ENCODE measurements at places on chromosomes 2 and 18.

DNA sequence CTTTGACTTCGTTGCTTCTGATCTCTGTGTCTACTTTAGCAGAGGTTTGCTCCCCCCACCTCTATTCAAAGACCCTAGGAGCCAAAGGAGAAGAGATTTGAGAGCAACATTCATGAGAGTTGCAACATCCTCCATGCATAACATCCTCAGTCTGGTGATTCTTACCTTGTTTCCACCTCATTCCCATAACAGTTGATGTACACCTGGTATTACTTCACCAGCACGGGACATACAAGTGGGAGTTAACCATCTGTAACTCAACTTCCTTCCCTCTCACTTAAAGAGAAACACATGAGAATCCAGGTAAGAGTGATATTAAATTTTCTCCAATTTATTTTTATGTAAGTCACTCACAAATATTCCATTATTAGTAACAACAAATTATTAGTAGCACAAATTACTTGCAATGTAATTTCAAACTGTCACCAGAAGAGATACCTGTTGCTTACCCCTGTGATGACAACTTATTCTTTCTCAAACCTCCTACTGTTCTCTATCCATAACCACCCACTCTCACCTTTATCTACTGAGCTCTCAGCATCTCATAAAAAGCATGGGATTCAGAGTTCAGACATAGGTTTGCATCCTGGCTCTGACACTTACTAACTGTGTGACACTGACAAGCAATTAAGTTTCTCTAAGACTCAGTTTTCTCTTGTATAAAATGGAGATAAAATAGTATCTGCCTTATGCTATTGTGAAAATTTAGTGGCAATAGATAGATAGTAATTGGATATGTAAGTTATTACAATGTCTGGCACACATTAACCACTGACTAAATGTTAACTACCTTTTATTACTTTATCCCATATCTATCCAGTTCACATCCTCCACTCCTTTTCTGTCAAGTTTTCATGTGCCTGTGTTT is 184.6 kb upstream of the SRD5A2 start:
- peaks cover 6% of the 10 kb centered on the region for H3K27me3 ChIP-seq
- H3K36me3 ChIP-seq: no peaks in the 10 kb centered on the region
- no peaks in the 10 kb centered on the region for H3K4me1 ChIP-seq
- no peak overlapping the region for H3K4me3 ChIP-seq
- no peak for DNase-seq

DNA sequence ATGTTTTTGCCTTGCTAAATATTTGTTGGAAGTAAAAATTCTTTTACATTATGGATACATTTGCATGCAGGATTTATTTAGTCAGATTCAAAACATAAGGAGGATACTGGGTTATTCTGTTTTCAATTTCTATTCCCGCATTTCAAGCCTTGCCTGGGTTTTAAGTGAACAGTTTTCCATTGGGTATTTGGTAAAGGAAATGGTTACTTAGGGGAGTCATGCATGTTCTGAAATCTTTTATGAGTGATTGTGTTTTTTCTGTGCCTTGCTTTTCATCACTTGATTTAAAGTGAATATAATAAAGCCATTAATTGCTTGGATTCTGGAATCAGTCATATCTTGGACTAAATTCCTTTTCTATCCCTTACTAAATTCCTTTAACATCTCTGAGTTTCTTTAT is 12.0 kb upstream of the SP9 start:
- peaks cover 18% of the 10 kb centered on the region for H3K4me1 ChIP-seq
- DNase-seq: no peak
- no peaks in the 10 kb centered on the region for H3K36me3 ChIP-seq
- no peak overlapping the region for H3K27ac ChIP-seq
- no peak overlapping the region for H3K4me3 ChIP-seq
- H3K27me3 ChIP-seq: peaks cover 25% of the 10 kb centered on the region

GRCh38 chr2:86275384-86275799 is 62.0 kb downstream of the REEP1 start:
- H3K4me1 ChIP-seq: no peaks in the 10 kb centered on the region
- H3K27ac ChIP-seq: no peak overlapping the region
- no peaks in the 10 kb centered on the region for H3K27me3 ChIP-seq
- no peak for DNase-seq
- peaks cover 8% of the 10 kb centered on the region for H3K36me3 ChIP-seq

DNA sequence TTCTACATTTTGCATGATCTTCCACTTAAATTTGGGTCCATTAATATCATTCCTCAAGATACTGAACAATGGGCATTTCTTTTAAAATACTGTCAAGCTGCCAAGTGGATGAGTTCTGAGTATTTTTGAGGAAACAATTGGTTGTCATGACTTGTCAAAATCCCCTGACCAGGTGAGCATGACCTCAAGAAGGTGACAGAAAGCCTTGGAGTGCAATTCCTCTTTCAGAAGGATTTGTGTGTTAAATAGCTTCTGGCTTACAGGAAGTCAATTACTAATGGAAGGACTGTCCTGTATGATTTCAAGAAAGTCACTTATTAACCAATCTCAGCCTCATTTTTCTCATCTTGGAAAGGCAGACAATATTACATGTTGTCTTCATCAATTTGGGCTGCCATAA is 460.6 kb downstream of the TSN start:
- no peaks in the 10 kb centered on the region for H3K27me3 ChIP-seq
- no peak overlapping the region for H3K4me3 ChIP-seq
- H3K27ac ChIP-seq: no peak overlapping the region
- no peak for DNase-seq
- no peaks in the 10 kb centered on the region for H3K36me3 ChIP-seq

GRCh38 chr2:28678944-28679343 is 72.7 kb upstream of the PPP1CB start:
- peaks cover 14% of the 10 kb centered on the region for H3K4me1 ChIP-seq
- DNase-seq: no peak
- no peak overlapping the region for H3K27ac ChIP-seq
- no peaks in the 10 kb centered on the region for H3K27me3 ChIP-seq
- H3K36me3 ChIP-seq: no peaks in the 10 kb centered on the region
- no peak overlapping the region for H3K4me3 ChIP-seq

GRCh38 chr2:134120733-134121630 is 132.9 kb upstream of the MGAT5 start:
- H3K36me3 ChIP-seq: peaks cover 4% of the 10 kb centered on the region
- no peaks in the 10 kb centered on the region for H3K27me3 ChIP-seq
- H3K4me1 ChIP-seq: peaks cover 62% of the 10 kb centered on the region
- H3K4me3 ChIP-seq: peak overlapping the region; percentile 83
